ENCODE measurements at places on chromosomes 5 and 9.

DNA sequence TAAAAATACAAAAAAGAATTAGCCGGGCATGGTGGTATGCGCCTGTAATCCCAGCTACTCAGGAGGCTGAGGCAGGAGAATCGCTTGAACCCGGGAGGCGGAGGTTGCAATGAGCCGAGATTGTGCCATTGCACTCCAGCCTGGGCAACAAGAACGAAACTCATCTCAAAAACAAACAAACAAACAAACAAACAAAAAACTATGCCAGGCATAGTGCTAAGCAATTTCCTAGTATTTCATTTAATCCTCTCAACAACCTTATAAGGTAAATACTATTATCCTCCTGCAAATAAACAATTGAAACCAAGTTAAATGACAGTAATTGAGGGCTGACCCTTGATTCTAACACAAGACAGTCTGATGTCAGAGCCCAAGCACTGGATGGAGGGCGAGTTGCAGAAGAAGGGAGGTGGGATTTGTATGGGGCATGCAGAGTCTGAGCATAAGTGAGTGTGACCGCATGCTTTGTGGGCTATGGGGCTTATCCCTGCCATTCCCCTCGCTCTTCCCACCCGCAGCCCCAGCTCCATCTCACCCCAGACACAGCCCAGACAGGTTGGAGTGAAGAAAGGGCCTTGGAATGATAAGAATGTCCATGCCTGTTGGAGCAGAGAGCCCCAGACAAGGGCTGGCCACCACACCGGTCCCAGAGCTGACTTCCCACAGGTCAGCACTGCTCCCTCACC is 24.3 kb upstream of the RPS14 start:
- no peak for DNase-seq

GRCh38 chr9:94949370-94949769 is 222.9 kb downstream of the AOPEP start:
- DNase-seq, result no peak

GRCh38 chr5:2557435-2557834 is 194.0 kb downstream of the IRX2 start:
- no peak for DNase-seq

DNA sequence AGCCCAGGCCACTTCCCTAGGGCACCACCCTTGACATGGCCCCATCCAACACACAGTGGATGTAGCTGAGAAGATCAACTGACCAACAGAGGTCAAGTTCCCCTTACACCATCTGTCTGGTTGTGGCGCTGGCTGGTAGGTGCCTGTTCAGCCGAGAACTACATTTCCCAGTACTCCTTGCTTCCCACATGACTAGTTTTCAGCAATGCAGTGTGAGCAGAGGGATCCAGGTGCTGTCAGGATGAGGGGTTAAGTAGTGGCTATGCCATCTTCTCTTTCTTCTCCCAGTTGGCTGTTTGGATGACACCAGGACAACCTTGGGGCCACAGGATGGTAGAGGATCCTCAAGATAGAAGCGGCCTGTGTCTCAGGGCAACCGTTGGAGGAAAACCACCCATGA is 48.6 kb upstream of the SH3PXD2B start:
- no peak for DNase-seq

GRCh38 chr9:131994364-131995125 is 85.1 kb downstream of the MED27 start:
- no peak for DNase-seq

DNA sequence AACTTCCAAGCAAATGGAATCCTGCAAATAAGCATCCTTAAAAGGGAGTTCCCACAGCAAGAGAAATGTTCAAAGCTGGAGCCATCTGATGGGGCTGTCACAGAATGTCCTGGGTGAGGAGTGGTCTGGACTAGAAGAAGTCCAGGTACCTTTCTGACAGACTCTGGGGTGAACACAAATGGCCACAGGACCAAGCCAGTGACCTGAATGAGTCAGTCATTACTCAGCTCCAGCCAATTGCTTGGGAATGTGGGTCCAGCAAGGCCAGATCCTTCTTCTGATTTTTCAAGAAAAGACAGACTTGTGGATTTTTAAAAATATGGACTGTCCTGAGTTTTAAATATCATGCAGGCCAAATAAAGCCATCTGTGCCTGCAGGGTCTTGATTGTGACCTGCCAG is 30.1 kb downstream of the GALNT10 start:
- DNase-seq, result no peak

- DNase-seq, result no peak
Observed at GRCh38 chr5:114174837-114175236, 187.0 kb upstream of the KCNN2 start.

DNA sequence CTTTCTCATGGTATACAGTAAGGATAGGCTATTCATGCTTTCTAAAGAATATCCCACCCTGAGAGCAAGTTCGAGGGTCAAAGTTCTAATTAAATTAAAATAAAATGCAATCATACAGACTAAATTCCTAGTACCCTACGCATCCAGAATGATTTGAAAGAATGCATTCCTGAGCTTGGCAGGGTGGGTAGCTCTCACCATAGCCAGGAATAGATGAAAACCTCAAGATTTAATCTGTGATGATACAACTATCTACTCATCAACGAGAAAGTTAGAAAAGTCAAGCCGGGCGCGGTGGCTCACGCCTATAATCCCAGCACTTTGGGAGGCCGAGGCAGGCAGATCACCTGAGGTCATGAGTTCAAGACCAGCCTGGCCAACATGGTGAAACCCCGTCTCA is 32.3 kb downstream of the SERINC5 start:
- DNase-seq, result no peak

DNA sequence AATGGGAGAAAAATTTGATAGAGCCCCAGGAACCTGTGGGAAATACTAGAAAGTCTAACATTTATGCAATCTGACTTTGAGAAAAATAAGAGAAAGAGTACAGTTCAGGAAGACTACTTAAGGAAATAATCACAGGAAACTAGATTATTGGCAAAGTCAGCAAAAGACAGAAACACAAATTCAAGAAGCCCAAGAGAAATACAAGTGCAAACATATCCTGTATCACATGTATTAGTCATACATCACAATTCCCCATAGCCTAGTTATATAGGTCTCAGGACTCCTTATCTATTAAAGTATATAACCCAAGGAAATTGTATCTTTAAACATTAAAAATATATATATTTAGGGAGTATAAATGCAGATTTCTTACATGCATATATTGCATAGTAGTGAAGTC is 100.8 kb downstream of the HOMER1 start:
- DNase-seq, result no peak

DNA sequence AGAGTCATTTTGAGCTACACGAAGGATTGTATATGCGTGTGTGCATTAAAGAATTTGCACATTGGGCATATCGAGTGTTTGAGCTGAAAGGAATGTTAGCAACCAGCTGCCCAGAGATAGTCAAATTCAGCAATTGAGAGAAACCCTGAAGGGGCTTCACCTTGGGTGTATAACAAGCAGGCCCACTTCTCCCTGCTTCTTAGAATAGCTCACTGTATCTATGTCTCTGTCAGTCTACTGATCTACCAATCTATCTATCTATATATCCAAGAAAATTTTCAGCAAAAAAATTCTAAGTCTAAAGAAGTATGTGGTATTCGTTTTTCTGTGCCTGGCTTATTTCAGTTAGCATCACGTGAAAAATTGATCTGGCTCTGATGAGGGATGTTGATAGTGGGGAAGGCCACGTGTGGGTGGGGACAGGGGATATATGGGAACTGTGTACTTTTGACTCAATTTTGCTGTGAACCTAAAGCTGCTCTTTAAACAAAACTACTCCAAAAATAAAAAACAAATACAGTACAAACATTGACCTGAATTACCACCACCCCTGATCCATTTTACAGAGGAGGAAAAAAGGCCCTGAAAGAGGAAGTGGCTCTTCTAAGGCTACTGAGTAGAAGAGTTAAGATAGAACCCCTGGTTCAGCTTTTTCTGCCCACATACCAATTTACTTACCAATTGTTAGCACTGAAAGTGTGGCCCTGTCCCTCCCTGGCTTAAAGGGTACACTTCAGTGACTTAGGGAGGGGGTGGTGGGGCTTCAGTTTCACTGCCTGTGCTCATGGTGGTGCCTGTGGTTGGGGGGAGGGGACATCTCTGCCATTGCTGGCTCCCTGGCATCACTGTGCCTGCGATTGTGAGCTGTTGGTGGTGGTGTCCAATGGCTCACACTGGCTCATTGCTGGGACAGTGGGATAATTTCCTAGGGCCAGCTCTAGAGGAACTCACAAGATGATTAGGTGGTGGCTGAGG is 141.8 kb downstream of the DOCK2 start:
- DNase-seq, result no peak

DNA sequence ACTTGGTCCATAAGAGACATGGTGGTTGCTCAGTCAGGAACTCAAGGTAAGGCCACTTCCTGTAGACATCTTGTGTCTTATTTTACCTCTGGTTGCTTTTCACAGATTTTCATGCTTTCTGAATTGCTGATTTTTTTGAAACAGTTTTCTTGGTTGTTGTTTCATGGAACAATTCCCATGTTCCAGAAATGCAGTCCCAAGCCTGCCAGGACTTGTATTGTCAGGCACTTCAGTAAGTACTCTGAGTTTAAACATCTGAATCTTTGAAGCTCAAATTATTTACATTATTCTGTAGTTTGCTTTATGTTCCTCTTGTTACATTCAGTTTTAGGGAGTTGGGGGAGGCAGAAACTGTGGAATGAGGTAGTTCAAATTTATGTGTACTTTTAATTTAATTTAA is 290.2 kb downstream of the DMRT2 start:
- no peak for DNase-seq

GRCh38 chr9:134055981-134056461 is 11.8 kb downstream of the BRD3 start:
- DNase-seq, result peak; percentile 43

- DNase-seq, result no peak
Observed at GRCh38 chr9:119101048-119101447, 268.2 kb downstream of the BRINP1 start.

GRCh38 chr9:122059955-122060324 is 33.2 kb downstream of the TTLL11 start:
- no peak for DNase-seq

- DNase-seq, result peak; percentile 8
Observed at GRCh38 chr5:90558344-90559192, at the start of gene ADGRV1. TSS of gene ADGRV1 (plus strand) at chr5:90558797. CDS start at chr5:90558896, 99 bp downstream.

GRCh38 chr5:83551821-83552220 is 80.3 kb downstream of the VCAN start:
- no peak for DNase-seq

DNA sequence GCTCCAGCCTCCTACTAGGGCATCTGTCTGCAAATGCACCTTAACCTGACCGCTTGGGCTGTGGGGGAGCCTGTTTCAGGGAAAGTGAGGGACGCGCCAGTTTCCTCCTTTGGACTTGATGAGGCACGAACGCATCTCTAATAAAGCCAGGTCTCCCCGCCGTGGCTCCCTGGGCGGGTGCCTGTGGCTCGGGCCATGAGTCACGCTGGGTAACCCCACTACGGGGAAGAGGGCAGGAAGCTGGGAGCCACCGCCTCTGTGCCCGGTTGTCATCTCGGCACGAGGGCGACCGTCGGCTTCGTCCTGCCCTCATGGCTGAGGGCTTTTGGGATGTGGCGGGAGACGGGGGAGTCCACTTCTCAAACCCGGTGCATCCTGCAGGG is 12.1 kb downstream of the NOTCH1 start:
- no peak for DNase-seq

DNA sequence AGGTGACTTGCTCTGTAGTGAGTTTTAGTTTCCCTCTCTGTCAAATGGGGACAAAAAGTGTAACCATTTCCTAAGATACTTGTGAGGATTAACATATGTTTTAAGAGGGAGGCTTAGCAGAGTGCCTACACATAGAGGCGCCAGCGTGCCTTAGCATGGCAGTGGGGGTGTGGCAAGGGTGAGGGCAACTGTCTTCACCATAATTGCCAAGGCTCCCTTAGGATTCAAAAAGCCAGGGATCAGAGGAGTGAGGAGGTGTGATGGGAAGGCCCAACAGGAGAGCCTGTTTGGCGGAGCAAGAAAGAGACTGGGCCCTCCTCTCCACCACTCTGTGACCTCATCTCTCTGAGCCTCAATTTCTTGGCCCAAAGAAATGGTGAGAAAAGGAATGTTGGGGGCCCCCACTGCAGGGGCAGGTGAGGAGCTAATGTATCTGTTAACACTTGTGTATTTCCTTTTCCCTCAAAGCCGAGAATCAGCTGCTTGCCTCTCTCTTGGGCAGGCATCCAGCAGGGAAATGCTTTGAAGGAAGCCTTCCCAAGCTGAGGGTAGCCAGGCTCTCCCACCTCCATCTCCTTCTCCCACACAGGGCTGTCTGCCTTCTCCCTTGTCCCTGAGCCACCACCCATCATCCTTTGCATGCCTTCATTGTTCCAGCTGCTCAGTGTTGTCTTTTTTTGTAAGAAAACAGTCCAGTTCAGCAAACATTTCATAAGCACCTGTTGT is 76.0 kb downstream of the DAB2IP start:
- DNase-seq, result peak; percentile 33

GRCh38 chr5:26482810-26483375 is 555.5 kb downstream of the CDH9 start:
- DNase-seq, result no peak

DNA sequence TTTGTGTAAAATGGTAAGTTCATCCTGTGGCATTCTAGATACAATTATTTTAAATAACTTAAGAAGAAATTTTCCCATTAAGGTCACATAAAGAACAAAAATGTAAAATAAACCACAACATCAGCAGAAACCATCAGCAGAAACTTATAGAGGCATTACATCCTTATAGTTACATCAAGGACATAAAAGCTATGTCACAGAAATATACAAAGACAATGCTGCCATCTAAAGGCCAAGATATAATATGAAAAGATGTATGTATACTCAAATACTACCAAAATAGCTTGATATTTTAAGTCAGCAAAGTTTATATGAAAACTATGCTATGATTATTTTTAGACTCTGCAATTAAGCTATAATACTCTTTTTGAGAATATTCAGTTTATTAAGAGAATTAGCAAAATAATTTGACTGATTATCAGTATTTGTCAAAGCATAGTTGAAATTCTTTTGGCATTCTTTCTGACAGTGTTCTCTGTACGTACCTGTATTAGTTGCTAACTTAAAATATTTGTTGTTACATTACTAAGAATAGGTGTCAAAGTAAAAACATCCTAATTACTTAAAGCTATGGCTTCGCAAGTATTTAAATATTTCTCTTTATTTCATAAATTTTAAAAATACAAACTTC is 36.2 kb downstream of the FBXL17 start:
- no peak for DNase-seq

DNA sequence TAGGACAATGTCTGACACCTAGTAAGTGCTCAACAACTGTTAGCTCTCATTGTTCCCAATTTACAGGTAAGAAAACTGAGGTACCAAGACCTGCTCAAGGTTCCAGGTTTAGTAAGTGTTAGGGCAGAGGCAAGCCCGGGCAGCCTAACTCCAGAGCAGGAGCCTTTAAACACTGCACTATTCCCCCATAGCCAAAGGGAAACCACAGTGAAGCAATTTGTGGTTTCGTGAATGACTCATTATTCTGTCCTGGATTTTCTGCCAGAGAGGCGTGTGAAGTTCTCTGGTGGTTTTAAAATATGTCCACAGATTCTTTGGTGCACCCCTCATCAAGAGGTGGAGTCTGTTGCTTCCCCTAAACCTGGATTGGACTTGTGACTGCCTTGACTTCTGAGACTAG is 1.0 kb upstream of the MCC start:
- DNase-seq, result peak; percentile 76

- no peak for DNase-seq
Observed at GRCh38 chr5:27093279-27093678, 54.9 kb upstream of the CDH9 start.

- DNase-seq, result no peak
Observed at GRCh38 chr5:120794121-120794520, 330.0 kb downstream of the PRR16 start.
